NCI-H1105 treated with DMSO at 0.1 percent for 48 hours (cell line): ENCODE measurements at places on chromosomes 1 and 21.
A peak's percentile ranks its signal among the peaks of the same experiment; 100 is the strongest.

DNA sequence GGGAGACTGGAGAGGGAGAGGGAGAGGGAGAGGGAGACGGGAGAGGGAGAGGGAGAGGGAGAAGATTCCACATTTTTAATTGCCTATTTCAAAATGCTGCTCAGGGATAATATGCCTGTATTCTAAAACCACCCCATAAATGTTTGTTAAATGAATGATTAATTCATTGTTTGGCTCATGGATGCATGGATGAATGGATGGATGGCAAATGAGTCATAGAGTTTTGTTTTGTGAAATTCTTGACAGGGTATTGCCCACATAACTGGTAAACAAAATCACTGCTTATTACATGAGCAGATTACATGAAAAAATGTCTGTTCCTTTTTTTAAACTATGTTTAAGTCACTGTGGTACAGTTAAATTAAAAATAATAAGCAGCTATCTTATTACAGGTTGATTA, 220.4 kb downstream of the ZP4 start:
- no peak for DNase-seq

- no peak for DNase-seq
Measured at GRCh38 chr1:169240449-169241232, 127.0 kb downstream of the NME7 start.

DNA sequence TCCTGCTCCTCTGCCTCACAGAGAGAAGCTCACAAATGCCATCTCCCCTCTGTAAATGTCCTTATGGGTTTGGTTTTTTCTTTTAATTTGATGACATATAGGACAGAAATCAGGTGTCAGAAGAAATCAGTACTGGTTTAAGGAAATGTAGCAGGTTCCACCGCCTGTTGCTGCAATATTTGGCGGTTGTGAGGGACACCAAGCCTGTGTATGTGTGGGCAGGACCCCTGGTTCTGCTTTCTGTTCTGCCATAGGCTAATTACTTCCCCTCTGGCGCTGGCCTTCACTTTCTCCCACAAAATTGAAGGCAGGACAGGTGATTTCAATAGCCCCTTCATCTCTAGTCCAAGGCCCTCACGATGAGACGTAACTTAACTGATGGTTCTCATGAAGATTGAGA, 69.2 kb downstream of the PRDM2 start:
- no peak for DNase-seq

- DNase-seq, result no peak
Measured at GRCh38 chr1:200982071-200982945, 41.2 kb downstream of the KIF21B start.

DNA sequence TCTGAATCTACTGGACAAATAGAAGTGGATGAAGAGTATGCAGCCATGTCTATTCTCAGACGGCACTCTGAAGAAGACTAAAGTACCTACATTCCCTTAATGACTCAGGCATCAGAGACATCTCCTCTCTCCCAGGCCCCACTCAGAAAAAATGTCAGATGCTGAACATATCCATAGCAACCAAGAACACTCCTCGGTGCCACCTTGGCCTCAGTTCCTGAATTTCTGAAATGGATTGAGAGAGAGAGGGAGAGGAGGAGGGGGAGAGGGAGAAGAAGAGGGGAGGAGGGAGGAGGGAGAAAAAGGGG, 16.0 kb upstream of the OVAAL start:
- no peak for DNase-seq

- DNase-seq, result no peak
Measured at GRCh38 chr1:174569240-174569639, 121.5 kb downstream of the GPR52 start.

DNA sequence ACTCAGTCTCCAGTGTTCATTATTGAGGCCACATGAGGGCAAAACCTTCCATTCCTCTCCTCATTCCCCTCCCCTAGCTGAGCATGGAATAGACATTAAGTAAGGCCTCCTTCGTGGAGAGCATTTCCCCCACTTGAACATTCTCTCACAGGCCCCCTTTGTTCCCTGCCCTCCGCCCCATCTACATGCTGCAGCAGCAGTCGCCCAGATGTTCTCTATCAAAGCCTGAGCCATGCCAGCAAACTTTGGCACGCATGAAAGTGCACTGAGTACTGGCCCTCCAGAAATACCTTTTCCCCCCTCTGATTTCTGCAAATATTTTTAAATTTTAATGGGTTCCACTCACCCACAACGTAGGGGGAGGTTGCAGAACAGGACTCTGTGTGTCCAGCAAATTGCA, 20.9 kb upstream of the GORAB start:
- DNase-seq, result no peak

DNA sequence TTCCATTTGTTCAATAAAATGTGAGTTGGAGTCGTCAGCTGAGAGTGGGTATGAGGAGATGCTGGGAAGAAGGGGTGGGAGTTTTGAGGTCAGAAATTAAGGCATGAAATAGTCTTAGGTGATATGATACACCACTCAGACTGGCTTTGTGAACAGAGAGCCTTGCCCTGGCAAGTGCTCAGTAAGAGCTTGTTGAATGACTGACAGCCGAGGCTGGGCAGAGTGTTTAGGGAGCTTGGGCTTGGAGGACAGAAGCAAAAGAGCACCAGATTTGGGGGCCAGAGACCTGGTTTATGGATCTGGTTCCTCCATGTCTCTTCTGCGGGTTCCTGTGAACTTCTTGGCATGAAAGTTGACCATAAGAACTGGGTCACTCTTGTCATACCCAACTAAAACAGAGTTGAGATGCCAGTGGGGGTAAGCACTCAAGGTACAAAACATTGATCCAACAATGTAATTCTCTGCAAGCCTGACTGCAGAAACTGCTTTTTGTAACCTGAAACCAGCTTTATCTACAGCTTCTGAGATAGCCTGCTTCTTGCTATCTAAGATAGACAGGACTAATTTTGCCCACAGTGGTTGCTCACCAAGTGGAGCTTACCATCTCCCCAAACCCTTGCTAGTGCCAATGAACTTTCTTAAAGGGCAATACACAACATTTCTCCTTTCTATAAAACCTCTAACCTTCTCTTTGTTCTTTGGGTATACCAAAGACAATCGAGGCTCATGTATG, 126.4 kb downstream of the TENT5C start:
- no peak for DNase-seq

- DNase-seq, result no peak
Measured at GRCh38 chr21:45154511-45155508, 80.4 kb downstream of the ADARB1 start.

GRCh38 chr1:24955161-24955560, 25.1 kb upstream of the RUNX3 start:
- no peak for DNase-seq

DNA sequence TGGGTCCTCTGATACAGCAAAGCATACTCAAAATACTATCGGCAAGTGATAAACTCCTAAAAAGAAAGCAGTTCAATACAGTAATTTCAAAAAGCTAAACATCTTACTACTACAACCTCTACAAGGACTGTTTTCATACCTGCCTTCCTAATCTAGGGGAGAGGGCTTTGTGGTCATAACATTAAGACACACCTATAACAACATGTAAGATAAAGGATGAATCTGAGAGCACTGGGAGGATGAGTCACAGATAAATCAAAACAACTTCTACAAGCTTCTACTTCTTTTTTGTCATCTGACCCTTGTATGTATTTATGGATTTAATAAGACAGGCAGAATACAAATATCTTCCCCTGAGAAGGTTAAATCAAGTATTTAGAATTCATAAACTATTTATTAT, 40.0 kb downstream of the LTN1 start:
- no peak for DNase-seq

- no peak for DNase-seq
Measured at GRCh38 chr1:40895601-40896000, 33.4 kb upstream of the CITED4 start.

DNA sequence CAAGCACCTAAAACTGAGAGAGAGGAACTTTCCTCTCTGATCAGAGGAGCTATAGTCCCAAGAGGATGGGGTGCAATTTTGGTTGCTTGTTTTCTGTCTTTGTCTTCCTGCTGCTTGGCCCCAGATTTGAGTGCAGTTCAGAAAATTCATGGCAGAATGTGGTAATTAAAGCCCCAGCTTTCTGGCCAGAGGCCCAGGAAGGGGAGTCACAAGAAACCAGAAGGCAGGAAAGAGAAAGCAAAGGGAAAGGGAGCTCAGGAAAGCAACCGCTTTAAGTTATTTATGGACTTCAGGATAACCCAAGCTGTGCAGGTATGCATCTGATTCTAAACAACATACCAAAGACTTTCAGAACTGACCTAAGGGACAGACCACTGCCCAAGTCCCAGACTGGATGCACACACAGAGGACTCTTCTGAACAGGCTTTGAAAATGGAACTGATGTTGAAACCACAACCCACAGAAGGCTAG, 88.8 kb downstream of the ST3GAL3 start:
- DNase-seq, result peak; percentile 41

DNA sequence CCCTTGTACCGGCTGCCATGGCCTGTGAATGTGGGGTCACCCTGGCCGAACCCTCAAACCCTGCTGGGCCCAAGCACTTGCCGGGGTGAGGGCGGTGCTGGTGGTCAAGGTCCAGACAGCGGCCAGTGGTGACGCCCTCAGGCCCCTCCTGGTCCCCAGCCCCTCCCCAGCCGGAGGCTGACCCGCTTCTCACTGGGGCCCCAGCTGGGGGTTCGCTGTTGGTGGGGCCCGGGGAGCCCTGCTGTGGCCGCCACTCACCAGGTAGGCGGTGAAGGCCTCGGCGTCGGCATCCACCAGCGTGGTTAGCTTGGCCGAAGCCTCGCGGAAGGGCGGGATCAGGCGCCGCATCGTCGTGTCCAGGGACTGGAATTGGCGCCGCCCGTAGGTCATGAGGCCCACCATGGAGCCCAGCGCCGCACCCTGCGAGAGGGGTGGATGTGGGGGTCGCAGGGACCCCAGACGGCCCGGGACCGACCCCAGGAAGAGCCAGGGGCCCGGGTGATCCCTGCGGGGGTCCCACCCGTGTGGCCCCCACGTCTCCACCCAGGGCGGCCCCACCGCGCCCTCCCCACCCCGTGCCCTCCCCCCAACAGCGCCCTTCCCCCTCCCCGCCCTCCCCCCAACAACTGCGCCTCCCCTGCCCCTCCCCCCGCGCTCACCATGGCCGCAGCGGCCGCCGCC, 10.1 kb downstream of the FTCD start:
- DNase-seq, result no peak

- DNase-seq, result no peak
Measured at GRCh38 chr1:183087001-183087400, 63.8 kb downstream of the LAMC1 start.

DNA sequence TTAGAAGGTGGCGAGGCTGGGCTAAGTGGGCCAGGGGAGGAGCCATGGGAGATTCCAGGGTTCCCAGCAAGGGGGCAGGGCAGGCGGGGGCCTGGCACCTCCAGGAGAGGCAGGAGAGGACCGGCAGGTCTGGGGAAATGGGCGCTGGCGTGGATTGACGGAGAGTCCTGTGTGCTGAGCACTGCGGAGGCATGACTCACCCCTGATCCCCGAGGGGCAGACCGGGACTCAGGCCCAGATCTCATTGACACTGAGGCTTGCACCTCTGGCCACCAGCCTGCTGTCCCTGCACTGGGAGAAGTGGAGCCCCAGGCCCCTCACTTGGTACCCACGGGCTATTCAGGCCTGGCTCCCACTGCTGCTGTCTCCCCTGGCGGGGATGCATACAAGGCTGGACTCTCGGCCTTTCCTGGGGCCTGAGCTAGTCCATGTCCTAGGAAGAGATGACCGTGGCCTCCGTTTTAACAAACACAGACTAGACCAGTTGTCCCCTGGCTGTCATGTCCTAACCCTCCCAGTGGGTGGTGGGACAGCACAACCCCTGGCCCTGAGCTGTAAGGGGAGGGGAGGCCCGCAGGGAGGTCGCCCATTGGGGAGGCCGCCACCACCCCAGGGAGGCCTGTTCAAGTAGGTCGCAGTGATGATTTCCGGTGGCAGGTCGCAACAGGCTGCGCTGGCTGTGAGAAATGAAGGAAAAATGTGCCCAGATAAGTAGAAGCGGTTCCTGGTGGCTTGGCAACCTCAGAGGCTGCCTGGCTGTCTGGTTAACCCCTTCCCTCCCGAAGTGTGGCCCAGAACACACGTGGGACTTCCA, 39.7 kb downstream of the RIPK4 start:
- DNase-seq, result no peak

DNA sequence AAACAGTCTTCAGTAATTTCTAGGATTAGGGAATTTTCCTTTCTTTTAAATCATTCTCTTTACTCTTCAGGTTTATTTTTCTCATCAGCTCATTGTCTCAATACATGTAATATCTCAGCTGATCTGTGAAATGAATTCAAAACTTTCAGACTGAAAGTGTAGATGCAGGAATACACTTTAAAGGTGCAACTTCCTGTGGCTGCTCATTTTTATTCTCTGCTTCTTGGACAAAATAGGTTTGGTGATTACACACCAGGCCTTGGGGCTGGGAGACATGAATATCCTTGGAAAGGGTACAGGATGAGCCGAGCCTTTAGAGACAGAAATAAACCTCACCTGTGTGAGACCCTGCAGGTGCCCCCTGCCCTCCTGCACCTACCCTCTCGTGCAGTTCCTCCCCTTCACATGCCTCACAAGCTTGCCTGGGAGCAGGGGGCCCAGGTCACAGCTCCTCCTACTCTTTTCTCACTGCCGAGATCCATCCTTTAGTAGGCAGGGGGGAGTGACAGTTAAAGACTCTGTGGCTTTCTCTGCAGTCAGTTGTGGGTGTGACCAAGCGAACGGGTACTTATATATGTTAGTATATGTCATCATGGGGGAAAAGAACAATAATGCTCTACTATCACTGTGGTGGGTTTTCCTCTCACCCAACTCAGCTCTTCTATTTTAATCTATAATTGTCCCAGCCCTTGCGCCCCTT, 23.6 kb downstream of the XCL2 start:
- DNase-seq, result no peak

- DNase-seq, result no peak
Measured at GRCh38 chr1:200866521-200866920, 6.3 kb upstream of the GPR25 start.

DNA sequence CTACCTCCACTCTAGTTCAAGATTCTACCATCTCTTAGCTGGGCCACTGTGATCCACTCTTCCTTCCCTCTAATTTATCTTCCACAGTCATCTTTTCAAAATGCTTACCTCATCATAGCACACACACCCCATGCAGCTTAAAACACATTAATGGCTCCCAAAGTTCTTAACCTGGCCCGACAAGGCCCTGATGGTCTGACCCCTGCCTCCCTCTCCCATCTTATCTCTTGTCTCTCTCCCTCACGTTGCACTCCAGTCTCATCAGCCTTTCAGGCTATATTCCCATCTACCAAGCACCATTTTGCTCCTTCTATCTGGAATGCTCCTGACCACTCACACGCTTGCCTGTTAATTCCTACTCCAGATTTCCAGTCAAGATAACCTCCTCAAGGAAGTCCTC, 2.5 kb upstream of the ZBTB8A start:
- DNase-seq, result no peak

DNA sequence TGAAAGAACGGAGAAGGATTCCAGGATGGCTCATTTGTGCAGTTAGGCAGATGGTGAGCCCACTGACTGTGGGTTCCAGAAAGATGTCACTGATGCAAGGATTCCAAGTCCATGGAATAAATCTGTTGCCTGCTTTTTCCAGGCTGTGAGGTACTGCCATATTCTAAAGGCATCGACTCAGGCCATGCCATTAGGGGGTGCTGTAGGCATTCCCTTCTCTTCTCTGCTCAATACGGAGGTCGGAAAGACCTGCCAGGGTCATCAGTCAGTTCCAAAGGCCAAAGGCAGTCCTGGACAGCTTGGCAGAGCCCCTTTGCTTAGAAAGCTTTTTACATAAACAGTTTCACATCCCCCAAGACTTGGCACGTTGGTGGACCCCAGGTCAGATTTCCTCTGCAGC, 31.7 kb upstream of the TMEM125 start:
- DNase-seq, result peak; percentile 58
